ENCODE measurements at places on chromosomes 6 and 20.

DNA sequence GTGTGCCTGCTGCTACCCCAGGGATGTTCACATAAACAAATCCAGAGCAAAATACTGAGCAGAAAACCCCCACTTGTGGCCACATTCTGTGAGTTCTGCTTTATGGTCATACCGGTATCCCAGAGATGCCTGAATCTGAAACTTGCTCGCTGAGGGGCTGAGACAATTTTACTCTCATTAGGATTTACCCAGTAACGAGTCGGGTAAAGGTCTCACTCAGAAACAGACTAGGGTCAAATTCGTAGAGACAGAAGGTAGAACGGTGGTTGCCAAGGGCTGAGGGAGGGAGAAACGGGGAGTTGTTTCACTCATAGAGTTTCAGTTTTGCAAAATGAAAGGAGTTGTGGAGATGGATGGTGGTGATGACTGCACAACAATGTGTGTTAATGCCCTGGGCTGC, 45.4 kb upstream of the NKX2-2 start:
- no peak for DNase-seq

DNA sequence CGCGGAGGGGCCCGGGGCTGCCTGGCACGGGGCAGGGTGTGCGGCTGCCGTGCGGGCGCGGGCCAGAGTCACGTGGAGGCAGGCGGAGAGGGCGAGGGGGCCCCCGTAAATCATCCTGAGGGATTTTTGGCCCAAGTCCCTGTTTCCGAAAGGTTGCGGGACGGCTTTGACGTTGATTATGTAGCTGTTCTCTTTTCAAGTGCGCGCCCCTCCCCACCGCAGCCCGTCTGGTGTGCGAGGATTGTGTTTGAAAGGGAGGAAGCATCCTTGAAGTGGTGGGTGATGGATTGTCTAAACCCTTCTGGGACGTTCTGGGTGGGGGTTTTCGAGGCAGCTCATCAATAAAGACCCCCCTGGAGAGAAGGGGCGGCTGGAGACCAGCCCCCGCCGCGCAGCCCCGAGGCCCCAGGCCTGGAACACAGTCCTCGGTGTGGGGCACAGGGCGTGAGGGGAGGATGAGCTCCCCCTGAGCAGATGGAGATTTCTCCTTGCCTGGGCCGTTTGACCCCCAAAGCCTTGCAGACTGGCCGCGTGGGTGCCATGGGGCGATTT, 7.0 kb upstream of the FOXF2 start:
- no peak for DNase-seq

- DNase-seq: no peak
These were observed 1.7 kb downstream of the DIDO1 start for GRCh38 chr20:62924442-62925075.

DNA sequence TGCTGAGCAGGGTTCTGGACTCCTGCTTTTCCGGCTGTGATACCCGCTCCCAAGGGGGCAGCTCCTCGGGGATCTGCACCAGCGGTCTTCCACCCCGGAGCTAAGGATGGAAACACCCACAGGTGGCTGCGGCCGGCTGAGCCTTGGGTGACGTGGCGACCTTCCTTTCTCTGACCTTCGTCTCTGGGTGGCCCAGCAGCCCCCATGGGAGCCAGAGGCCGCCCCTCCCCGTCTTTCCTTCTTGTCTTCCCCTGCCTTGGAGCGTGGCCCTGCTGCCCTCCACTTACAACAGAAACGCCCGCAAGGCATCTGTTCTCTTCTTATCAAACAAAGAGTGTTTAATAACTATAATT, 405.7 kb downstream of the TAF4 start:
- DNase-seq: no peak

DNA sequence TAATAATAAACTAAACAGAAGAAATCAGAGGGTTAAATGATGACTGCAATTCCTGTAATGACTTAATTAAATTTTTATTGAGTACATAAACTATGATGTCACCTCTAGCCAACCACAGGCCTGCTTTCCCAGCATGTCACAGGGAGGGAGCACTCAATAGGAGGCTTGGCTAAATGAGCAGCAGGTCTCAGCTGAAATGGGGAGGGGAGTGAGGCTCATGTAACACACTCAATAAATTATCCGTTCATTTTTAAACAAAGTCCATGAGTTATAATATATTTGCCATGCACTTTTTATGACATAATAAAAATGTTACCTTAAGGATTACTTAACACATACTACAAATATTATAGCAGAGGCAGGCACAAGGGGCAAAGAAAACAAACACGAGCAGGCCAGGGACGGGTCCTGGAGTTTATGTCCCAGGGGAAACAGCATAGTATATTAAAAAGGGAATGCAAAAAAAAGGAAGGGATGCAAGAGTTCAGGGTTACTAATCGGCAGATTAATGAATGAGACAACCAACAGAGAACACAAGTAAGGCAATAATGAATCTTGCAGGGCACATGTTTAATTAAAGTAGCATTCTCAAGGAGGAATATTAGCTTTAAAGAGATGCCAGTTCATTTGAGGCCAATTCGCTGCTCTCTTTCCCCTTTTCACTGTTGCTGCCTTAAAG, 27.1 kb upstream of the FAM83C start:
- DNase-seq: no peak

GRCh38 chr6:26521600-26522391, 16.4 kb upstream of the HMGN4 start:
- DNase-seq: no peak

- no peak for DNase-seq
These were observed 382.4 kb upstream of the ADGRB3 start for GRCh38 chr6:68252632-68253031.

- no peak for DNase-seq
These were observed 159.8 kb upstream of the GGTLC1 start for GRCh38 chr20:24148372-24148771.

DNA sequence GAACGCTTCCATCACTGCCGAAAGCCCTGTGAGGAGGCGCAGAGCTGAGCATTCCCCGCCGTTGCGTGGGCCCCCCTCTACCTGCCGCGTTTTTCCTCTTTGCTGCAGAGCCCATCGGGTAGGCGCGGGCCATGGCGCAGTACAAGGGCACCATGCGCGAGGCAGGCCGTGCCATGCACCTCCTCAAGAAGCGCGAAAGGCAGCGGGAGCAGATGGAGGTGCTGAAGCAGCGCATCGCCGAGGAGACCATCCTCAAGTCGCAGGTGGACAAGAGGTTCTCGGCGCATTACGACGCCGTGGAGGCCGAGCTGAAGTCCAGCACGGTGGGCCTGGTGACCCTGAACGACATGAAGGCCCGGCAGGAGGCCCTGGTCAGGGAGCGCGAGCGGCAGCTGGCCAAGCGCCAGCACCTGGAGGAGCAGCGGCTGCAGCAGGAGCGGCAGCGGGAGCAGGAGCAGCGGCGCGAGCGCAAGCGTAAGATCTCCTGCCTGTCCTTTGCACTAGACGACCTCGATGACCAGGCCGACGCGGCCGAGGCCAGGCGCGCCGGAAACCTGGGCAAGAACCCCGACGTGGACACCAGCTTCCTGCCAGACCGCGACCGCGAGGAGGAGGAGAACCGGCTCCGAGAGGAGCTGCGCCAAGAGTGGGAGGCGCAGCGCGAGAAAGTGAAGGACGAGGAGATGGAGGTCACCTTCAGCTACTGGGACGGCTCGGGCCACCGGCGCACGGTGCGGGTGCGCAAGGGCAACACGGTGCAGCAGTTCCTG, 693 bp downstream of the FAM50B start:
- DNase-seq: no peak

- no peak for DNase-seq
These were observed 2.2 kb upstream of the OLIG3 start for GRCh38 chr6:137496368-137496767.

- DNase-seq: no peak
These were observed 114.5 kb downstream of the TOX2 start for GRCh38 chr20:44028868-44029847.

GRCh38 chr20:61935926-61936700, 129.6 kb downstream of the TAF4 start:
- no peak for DNase-seq

DNA sequence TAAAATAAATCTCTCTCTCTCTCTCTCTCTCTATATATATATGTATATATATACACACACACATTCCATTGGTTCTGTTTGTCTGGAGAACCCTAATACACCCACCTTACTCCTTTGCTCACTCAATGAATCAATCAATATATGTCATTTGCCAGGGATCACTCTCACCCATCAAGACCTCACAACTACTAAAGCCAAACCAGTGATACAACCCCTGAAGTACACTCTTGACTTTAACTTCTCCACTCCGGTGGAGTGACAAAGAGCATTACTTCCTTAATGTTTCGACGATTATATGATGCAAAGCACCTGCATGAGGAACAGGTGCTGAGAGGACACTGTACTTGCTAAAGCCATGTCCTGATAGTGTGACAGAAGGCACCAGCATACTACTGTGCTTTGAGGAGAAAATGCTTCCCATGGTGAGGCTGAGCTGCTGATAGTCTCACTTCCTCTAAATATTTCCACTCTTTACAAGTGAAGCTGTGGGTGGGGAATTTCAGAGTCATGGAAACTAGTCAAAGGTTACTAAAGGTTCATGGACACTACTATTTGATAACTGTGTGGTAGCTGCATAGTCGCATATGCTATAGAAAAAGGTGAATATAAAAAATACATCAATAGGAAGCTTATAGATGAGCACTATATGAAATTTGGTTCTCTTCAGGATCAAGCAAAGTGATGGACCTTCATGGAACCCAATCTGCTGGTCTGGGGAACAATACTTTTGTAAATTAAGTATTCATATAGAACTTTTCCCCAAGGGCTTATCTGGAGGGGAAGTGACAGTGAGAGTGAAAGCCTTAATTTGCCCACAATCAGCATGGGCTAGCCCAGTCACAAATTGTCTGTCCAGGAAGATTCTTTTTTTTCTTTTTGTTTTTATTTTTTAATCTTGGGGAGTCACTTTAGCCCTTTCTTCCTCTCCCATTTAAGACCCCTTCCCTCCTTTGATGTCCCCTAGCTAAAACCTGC, 141.9 kb upstream of the NEDD9 start:
- no peak for DNase-seq

DNA sequence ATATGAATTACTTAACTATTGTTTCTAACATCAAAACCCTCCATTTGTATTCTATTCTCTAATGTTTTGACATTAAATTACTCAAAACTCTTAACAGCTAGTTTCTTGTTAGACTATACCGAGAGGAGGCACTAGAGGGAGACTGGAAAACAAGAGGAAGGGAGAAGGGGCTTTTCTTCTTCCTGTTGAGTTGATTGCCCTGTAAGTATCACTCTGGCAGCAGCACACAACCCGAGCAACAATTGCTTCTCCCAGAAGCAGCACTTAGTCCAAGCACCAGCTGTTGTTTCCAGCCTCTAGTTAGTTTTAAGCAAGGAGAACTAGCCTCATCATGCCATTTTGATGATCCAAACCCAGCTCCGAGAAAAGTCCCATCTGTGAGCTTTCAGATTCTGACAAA, 603.8 kb downstream of the PRKN start:
- no peak for DNase-seq

DNA sequence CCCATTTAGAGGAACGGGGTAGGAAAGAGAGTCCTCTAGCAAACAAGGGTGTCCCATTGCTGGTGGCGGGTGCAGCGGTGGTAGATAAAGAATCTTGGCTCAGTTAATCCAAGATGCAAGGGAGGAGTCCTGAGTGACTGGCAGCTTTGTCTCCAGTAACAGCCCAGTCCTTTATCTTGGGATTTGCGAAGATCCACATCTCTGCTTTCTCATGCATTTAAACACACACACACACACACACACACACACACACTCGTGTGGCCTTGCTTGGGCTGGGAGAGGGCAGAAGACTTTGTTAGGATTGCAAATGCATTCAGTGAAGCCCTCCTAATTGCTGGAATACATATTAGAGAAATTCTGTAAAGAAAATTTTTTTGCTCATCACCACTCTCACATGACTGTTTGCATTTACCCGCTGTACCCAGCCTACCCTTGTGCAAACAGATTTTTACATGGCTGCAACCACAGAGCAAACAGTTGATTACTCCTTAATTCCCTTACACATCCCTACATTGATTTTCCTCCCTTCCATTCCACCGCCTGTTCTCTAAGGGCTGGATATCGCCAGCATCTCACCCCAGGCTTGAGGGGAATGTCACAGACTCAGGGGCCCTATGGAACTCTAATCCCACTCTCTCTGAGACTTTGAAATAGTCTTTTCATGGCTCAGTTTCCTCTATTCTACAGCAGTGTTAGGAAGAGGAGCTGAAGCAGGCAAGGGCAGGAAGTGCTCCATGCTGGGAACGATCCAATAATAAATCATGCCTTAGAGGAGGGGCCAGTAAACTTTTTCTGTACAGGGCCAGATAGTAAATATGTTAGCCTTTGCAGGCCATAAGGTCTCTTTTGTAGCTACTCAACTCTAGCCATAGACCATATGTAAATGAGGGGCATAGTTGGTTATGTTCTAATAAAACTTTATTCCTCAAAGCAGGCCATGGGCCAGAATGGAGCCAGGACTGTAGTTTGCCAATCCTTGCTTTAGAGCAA, 3.5 kb downstream of the C6orf132 start:
- DNase-seq: no peak

DNA sequence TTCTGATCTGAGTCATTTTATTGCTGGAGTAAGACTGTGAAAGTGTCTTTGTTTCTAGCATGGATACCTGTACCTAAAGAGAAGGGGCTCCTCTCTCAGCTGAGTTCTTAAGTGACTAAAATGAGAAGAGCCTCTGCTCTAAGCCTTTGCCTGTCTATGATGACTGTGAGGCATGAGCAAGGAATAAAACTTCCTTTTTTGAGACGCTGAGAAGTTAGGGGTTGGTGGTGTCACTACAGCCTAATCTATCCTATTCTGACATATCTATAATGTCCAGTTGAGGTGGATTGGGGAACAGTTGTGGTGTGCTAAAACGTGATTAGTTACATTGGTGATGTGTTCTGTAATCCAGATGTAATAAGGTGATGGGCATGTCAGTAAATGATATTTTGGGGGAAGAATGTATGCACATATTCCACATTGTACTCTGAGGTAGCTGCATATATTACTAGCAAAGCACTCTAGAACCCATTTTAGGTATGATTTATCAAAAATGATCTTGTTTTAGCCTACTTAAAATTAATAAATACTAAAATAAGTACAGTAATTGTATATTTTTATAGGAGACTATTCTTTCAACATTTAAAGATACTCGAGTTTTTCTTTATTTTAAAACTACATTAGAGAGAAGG, 18.1 kb downstream of the ADGRB3 start:
- DNase-seq: no peak

DNA sequence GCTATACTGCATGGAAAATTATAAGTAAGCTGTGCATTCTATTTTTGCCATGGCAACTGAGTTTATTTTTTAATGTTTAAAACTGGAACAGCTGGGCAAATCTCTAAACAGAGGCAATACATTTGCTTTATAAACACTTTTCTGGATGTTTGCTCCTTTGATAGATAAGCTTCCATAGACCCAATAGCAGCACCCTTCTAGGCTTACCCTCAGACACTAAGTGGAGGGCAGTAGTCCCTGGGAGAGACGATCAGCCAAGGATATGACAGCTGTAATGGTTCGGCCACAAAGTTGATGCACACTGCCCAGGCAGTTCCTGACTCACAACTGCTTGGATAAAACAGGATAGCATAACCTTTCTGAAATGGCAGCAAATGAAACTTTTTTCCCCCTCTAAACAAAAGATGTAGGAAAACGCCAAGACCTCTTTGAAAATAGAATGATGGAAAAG, 8.5 kb upstream of the MRPS10 start:
- no peak for DNase-seq

Data from DMS79 (cell line).